ENCODE measurements at places on chromosomes 5 and 9. TPM values are rescaled to one million over a fixed set of nuclear protein-coding genes. Genes with fewer than 3 reads are reported as not detected.

Gene RNF183
- total RNA-seq = not detected

Gene IRF1
- total RNA-seq = 19.8 TPM

DNA sequence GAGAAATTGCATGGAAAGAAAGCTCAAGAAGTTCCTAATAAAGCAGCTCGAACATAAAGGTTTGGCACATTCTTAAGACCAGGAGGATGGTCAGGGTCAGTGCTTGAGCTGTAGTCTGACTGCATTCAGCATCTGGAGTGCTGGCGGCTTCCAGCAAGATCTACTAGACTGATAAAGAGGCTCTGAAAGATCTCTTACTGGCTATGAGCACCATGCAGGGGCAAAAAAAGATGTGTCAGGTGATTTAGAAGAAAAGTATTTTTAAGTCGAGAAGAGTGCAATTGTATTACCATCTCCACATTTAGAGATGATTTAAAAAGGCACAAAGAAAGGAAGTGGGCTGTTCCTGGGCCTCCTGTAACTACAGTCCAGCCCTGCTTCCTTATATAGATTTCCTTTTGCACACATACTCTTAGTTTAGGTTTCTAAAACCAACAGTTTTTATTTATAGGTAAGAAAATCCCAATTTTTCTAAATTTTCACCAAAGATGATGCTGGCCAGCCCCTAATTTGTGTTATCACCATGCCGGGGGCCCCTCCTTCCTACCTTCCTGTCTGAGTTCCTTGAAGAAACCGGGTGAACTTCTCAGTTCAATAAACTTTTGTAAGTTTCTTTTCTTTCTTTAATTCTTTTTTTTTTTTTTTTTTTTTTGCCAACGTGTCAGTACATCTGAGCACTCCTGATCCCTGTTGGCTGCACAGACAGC is 65.9 kb upstream of the PLPP1 start:
- peak overlapping the region; percentile 22 for H3K4me3 ChIP-seq
- peaks cover 79% of the 10 kb centered on the region for H3K4me1 ChIP-seq
- no peaks in the 10 kb centered on the region for H3K36me3 ChIP-seq
- no peaks in the 10 kb centered on the region for H3K27me3 ChIP-seq
- peak overlapping the region; percentile 90 for H3K27ac ChIP-seq

GRCh38 chr9:86706391-86706790 is 240.9 kb downstream of the GAS1 start:
- H3K36me3 ChIP-seq = no peaks in the 10 kb centered on the region
- DNase-seq = no peak
- H3K27ac ChIP-seq = no peak overlapping the region

- H3K27ac ChIP-seq = no peak overlapping the region
- H3K4me1 ChIP-seq = peaks cover 16% of the 10 kb centered on the region
- no peak overlapping the region for H3K4me3 ChIP-seq
- H3K36me3 ChIP-seq = no peaks in the 10 kb centered on the region
Measured at GRCh38 chr5:112703866-112704820, 33.5 kb upstream of the APC start.

GRCh38 chr5:99814321-99815063 is 720.7 kb upstream of the FAM174A start:
- H3K36me3 ChIP-seq = no peaks in the 10 kb centered on the region
- H3K4me1 ChIP-seq = no peaks in the 10 kb centered on the region
- no peak overlapping the region for H3K4me3 ChIP-seq
- H3K27ac ChIP-seq = no peak overlapping the region

Gene DCANP1
- total RNA-seq = not detected

GRCh38 chr5:75113354-75114113 is 61.2 kb upstream of the GCNT4 start:
- H3K4me1 ChIP-seq = no peaks in the 10 kb centered on the region
- DNase-seq = no peak
- no peaks in the 10 kb centered on the region for H3K27me3 ChIP-seq
- no peak overlapping the region for H3K27ac ChIP-seq

Gene LCNL1
- total RNA-seq = 2.7 TPM

- H3K36me3 ChIP-seq = no peaks in the 10 kb centered on the region
- H3K4me3 ChIP-seq = peak overlapping the region; percentile 82
- peak; percentile 47 for DNase-seq
- H3K27ac ChIP-seq = peak overlapping the region; percentile 47
- H3K27me3 ChIP-seq = no peaks in the 10 kb centered on the region
Measured at GRCh38 chr9:105694848-105695581, 674 bp downstream of the TMEM38B start.

DNA sequence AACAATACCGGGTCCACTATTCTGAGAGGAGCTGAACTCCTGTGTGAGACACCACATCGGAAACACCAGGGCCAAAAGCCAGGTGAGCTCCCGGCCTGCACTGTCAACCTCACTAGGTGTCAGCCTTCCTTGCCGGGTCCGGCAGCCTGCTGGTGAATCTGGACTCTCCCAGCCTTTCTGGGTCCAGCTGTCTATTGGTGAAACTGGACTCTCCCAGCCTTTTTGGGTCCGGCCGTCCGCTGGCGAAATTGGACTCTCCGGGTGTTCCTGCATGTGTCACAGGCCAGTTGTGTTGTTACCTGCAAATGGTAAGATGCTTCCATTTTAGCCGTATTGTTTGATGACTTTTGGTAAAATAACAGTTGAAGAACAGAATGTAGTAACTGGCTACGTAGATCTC is 801.5 kb downstream of the CDH9 start:
- no peak overlapping the region for H3K27ac ChIP-seq
- H3K27me3 ChIP-seq = no peaks in the 10 kb centered on the region
- no peaks in the 10 kb centered on the region for H3K4me1 ChIP-seq

Gene MCC
- 31.2 TPM for total RNA-seq

- no peak overlapping the region for H3K4me3 ChIP-seq
- H3K27ac ChIP-seq = peak overlapping the region; percentile 89
- H3K4me1 ChIP-seq = peaks cover 69% of the 10 kb centered on the region
- DNase-seq = no peak
- H3K27me3 ChIP-seq = no peaks in the 10 kb centered on the region
Measured at GRCh38 chr5:151672516-151672915, 14.2 kb downstream of the SPARC start.

DNA sequence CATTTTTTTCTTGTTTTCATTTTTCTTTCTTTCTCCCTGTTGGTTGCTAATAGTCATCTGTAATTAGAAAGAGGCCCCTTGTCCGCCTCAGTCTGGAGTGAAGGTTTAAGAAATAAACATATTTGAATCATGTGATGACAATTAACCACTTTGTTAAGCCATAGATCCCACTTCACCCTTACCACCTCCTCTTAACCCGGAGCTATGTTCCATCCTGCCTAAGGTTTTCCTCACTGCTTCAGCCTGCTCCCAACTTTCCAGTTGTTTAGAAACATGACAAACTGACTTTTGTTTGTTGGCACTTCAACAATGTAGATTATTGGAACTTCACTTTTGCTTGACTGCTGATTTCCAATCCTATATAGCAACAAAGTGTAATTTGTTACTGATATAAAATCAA is 37.4 kb upstream of the SSBP2 start:
- no peaks in the 10 kb centered on the region for H3K36me3 ChIP-seq
- H3K4me1 ChIP-seq = peaks cover 19% of the 10 kb centered on the region
- peak overlapping the region; percentile 42 for H3K27ac ChIP-seq
- DNase-seq = no peak
- no peak overlapping the region for H3K4me3 ChIP-seq

GRCh38 chr9:137446851-137447471 is 5.8 kb upstream of the ENTPD8 start:
- DNase-seq = no peak
- H3K27ac ChIP-seq = no peak overlapping the region
- no peak overlapping the region for H3K4me3 ChIP-seq
- no peaks in the 10 kb centered on the region for H3K4me1 ChIP-seq
